Cardiac septum (tissue), 1 donor: ENCODE measurements at places on chromosomes 11 and 22.

GRCh38 chr11:9691865-9692264 is 28.0 kb downstream of the SWAP70 start:
- DNase-seq = no peak

DNA sequence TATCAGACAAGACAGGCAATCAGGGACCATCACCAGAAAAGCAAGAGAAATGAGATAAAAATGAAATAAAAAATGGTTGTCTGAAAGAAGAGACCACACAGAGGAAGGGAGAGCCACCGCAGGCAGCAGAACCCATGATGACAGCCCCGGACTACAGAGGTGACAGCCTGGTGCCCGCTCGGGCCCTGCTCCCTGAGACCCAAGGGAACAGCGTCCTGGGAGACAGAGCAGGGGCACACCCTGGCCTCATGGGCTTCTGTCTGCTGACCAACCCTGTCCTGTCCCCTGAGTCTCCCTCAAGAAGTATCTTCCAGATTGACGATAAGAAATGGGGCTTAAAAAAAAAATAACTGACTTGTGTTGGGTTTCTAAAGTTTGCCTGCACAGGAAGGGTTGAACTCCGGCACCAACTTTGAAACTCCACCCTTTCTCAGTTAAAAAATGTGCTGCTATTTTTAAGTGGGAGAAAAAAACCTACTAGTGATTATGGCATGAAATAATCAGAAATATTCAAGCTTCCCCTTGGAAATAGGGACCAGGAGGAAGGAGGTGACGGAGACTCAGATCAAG is 70.1 kb upstream of the TTLL12 start:
- no peak for DNase-seq

DNA sequence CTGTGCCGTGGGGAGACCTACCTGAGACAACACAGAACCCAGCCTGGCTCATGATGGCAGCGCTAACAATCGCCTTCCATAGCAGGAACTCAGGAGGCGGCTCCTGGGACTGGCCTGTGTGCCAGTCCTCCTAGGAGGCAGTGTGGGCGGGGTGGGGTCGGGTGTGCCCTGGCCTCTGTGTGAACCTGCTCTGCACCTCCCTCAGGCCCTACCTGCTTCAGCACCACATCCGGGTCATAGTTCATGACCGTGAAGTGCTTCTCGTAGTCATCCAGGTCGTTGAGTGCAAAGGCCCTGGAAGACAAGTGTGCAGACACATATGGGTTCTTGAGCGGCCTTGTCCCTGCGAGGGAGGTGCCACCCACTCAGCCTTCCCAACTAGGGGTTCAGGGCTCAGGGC is 15.3 kb downstream of the TTLL12 start:
- DNase-seq = no peak

DNA sequence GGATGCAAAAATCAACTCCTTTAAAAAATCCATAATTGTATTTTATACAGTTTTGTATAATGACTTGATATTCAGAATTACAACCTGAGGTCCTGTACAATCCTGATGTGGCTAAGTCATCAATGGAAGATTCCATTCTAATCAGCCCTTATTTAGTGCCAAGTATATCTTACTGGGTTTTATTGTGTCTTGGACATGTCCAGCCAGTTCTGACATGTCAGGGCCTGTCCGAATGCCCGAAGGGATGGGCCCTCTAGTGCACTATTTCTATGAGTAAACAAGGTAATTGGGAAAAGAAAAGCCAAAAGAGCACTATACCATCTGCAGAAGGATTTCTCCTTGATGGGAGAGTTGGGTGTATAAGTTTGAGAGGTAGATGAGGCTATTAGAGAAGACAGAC is 412.9 kb downstream of the METTL15 start:
- DNase-seq = no peak

DNA sequence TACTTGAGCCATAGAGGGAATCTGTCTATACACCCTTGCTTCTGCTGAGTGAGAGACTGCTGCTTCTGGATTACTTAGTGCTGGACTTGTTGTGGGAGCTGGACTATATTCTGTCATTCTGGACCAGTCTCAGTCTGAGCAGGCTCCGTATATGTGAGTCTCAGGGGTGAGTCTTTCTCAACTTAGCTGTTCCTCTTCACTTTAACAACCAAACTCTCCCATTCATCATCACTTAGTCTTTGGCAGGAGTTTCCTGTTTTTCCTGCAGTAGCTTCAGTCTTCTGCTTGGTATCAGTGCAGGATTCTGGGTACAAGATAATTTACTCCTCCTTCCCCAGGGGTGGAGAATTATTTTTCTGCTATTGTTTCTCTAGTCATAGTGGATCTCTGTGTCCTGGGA is 779.5 kb downstream of the METTL15 start:
- DNase-seq = no peak
